ENCODE measurements at places on chromosomes 12 and 14.

DNA sequence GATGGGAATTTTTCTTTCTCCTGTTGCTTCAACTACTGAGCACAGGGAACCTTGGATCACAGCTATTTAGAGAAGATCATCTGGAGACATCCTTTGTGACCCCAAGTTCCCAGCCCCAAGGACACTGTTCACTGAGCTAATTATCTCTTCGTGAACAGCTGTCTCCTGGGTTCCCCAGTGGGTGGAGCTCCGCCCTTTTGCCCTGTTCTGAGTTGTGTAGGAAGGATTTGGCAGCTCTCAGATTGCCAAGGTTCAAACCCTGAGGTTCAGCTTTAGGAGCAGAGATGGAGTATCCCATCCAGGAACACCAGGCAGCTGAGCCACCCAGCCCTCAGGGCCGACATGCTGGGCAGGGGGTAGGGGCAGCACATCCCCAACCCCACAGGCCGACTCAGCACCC, 32.0 kb downstream of the NGB start:
- no peak for DNase-seq

- no peak for DNase-seq
Observed at GRCh38 chr14:92890830-92891588, 31.9 kb upstream of the CHGA start.

DNA sequence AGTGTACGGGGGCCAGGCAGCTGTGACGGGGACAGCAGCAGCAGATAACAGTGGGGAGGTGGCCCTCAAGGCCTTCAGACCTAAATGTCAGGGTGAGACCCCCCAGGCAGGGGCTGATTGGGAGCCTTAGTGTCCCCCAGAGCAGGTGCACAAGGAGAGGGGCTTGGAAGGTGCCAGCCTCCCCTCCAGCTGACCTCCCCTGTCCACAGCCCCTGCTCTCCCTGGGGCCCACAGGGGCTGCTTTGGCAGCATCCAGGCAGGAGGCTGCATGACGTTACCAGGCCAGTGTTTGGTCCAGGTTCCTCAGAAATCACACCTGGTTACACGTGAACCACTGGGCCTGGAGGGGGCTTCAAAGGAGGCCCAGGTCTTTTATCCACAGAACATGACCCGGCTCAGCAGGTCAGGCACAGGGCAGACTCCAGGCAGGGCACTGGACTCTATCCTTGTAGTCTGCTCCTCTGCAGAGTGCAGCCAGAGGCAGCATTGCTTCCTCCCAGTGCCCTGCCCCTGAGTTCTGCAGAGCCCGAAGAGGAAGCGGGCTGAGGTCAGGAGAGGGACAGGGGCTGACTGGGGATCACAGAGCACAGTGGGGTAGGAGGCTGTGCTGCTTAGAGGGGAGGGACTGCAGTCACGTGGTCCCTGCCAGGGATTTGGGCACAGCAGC, 2.6 kb upstream of the TRMT61A start:
- DNase-seq, result no peak

GRCh38 chr12:104003596-104003995, 37.9 kb downstream of the TDG start:
- no peak for DNase-seq

DNA sequence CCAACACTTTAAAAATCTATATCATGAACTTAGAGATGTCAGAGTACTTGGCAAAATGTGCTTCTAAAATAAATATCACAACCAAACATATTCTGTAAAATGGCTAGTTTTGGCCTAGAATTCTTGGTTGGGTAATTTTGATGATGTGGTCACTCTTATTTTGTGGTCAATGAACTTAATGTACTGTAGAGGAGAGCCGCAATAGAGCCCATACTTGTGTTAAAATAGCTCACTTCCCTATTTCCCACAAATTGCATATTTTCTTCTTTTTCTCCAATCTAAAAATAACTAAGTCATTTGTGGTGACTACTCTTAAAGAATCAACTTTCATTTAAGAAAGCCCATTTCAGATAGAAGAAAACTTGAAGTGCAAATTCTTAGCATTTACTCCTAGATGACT, 619.4 kb downstream of the CCER1 start:
- no peak for DNase-seq

- no peak for DNase-seq
Observed at GRCh38 chr14:99517643-99518381, 36.6 kb downstream of the CCNK start.

DNA sequence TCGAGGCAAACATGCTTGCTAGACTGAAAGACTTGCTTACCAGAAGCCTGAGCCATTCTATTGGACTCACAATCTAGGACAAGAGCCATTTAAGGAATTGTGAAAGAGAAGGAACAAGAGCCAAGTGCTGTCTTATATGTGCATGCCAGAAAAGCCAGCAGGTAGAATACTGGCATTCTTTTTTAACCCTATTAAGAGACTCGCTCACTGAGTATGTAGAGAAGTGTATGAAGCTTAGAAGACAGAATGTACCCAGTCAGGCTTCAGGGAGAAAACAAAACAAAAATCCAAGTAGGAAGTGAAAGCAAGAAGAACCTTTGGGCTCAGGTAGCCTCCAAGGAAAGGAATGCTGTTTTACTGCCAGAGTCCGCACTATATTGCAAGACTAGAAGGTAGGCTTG, 65.9 kb downstream of the DCAF5 start:
- no peak for DNase-seq

- no peak for DNase-seq
Observed at GRCh38 chr14:63773504-63773903, 45.6 kb upstream of the SGPP1 start.

DNA sequence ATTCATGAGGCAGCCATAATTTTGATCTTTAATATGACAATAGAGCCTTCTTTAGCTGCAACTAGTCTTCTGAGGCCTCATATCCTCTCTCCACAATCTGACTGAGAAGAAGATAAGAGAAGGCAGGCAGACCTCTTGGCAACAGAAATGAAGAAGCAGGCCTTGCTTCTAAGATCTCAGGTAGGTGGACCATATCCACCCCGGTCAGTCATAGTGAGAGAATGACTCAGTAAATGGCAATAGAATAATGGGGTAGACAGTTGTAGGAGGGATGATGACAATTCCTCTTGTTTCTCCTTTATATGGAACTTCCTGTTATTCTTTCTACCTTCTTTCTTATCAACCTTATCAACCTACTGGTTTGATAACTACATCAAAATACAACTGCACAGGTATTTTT, 246.7 kb upstream of the G2E3 start:
- no peak for DNase-seq

- no peak for DNase-seq
Observed at GRCh38 chr12:65308601-65309071, 30.2 kb downstream of the MSRB3 start.

- no peak for DNase-seq
Observed at GRCh38 chr12:63968673-63969072, 124.2 kb downstream of the SRGAP1 start.

DNA sequence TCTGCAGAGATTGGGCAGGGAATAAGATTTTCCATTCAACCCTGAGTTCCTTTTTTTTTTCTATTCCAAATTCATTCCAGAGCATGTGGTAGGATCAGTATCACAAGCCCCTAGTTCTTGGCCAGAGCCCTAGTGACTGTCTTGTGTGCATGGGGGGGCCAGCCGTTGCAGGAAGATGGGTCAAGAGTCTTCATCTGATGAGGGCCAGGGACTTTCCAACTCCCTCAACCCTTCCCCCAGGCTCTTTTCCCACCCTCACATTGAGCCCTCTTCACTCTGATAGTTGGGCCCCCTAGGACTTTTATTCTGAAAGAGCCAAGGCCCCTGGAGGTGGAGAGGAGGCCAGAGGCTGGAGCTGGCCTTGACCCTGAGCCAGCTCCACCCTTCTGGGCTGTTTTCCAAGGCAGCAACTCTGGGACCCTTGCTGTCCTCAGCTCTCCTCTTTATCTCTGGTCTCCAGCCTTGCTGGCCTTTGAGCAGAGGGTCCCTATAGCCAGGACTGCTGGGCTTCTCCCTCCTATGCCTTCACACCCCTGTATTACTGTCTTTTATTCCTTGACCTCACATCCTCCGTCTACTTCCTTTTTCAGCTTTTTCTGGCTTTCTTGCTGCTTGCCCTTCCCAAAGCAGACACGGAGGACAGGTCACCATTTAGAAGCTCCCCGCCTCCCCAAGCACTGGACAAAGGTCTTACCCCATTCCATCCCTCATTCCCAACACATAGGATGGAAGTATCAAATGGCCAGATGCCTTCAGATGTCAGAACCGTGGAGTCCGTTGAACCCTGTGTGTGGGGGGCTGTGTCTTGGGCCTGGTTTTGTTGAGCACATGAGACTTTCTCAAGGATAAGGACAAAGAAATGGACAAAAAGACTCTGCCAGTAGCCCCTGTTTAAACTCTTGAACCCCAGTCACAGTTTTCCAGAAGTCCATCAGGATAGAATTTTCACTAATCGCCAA, 5.6 kb downstream of the RBP5 start:
- no peak for DNase-seq

- no peak for DNase-seq
Observed at GRCh38 chr12:84038242-84038641, 874.4 kb downstream of the SLC6A15 start.

- no peak for DNase-seq
Observed at GRCh38 chr12:75481013-75481705, 604 bp downstream of the GLIPR1 start.

- no peak for DNase-seq
Observed at GRCh38 chr14:98689951-98690350, 582.0 kb downstream of the BCL11B start.

GRCh38 chr12:16094437-16094836, 183.0 kb downstream of the SLC15A5 start:
- DNase-seq, result no peak

GRCh38 chr12:24409868-24410267, 460.4 kb upstream of the SOX5 start:
- DNase-seq, result no peak

GRCh38 chr14:67391268-67391667, 20.7 kb downstream of the PLEK2 start:
- no peak for DNase-seq

DNA sequence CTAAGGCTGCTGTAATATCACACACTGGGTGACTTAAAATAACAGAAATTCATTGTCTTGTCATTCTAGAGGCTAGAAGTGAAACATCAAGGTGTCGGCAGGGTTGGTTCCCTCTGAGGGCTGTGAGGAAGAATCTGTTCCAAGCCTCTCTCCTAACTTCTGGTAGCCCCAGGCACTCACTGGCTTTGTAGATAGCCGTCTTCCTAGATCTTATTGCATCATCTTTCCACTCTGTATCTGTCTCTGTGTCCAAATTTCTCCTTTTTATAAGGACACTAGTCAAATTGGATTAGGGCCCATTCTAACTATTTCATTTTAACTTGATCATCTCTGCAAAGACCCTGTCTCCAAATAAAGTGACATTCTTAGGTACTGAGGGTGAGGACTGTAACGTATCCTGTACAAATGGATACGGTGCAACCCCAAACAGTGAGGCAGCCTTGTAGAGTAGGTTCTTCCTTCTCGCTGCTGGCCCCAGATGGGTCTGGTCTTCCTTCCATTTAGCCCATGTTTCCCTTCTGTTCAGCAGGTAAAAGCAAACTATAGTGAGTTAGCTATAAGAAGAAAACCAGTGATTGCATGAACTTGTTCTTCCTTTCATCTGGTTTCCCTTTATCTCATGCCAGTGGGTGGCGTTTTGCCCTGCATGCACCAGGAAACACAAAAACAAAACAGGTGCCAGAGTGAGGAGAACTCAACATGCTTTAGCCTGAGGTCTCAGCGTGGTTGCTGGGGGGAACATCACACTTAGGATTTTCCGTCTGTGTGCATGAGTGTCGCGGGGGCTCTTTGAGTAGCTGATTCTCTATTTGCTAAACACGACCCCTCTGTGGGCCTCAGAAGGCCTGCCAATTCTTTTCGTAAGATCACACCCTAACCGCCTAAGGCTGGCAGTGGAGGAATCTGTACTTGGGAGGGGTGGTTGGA, 19.5 kb downstream of the TTC9 start:
- no peak for DNase-seq

DNA sequence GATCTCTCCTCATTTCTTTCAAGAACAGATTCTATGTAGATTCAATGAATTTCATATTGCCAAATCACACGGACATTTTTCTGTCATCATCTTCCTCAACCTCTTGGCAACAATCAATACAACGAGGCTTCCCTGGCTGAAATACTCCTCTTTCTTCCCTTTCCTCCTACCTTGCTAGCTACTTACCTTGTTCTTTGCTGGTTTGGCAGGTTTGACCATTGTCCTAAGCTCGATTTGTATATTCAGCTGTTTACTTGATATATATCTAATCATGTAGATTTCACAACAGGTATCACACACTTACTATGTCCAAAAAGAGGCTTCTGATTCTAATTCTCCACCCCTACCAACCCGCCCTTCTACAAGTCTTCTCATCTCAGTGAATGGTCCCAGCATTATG, 23.6 kb downstream of the NDUFA12 start:
- DNase-seq, result no peak

DNA sequence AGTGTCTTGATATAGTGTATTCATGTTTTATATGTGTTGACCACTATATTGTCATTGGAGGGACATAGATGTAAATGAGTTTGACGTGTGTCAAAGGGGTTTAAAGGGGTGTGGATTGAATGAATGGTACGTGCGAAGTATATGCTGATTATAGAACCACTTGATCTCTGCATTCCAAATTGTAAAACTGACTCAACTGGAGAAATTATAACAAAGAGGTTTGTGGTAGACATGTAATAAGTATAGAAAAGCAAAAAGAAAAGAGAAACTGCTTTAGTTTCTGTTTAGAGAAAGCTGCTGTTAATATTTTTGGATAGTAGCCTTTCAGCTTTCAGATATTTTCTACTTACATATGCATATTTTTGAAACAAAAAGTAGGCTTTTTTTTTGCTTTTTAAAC, 8.9 kb upstream of the MYRFL start:
- no peak for DNase-seq

- no peak for DNase-seq
Observed at GRCh38 chr12:4417936-4418335, 27.7 kb downstream of the FGF6 start.

GRCh38 chr12:26799741-26800140, 33.3 kb downstream of the ITPR2 start:
- DNase-seq, result no peak

DNA sequence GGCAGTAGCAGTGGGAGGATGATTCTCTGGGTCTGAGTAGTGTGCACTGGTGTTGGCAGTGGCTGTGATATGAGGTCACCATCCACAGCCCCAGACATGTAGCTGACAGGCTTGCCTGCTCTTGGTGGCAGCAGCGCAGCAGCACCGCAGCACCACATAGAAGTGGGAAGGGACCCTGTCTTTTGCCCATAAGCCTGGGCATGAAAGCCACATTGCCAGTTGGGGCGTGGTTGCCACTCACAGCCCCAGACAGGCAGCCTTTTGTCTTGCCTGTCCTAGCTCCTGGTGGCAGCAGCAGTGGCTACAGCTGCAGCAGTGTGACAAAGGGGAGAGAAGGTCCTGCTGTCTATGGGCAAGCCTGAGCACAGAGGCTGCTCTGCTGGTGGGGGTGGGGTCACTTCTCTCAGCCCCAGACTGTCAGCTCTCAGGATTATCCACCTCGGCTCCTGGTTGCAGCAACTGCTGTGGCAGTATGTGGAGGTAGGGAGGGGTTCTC, 71.5 kb downstream of the BRMS1L start:
- DNase-seq, result no peak

DNA sequence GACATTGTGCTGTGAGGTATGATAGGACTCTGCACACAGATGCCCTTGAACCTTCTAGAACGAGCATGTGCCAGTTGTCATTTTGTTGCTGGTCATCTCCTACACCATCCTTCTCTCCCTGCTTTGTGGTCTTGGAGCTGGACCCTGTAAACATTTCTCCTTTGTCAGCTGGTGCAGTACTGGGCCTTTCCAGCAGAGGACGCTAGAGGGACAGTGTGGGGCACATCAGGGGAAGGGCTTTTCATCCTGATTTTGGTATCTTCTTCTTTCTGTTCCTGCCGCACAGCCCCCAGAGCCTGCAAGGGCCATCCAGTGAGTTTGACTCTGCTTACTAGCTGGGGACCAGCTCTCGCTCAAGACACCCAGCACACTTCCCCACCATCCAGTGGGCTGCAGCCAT, 484.6 kb downstream of the AACS start:
- DNase-seq, result no peak
